SHP77 (cell line): ENCODE measurements at places on chromosomes 2 and 18.

- DNase-seq, result no peak
These were observed 51.2 kb downstream of the BIN1 start for GRCh38 chr2:127055786-127056076.

DNA sequence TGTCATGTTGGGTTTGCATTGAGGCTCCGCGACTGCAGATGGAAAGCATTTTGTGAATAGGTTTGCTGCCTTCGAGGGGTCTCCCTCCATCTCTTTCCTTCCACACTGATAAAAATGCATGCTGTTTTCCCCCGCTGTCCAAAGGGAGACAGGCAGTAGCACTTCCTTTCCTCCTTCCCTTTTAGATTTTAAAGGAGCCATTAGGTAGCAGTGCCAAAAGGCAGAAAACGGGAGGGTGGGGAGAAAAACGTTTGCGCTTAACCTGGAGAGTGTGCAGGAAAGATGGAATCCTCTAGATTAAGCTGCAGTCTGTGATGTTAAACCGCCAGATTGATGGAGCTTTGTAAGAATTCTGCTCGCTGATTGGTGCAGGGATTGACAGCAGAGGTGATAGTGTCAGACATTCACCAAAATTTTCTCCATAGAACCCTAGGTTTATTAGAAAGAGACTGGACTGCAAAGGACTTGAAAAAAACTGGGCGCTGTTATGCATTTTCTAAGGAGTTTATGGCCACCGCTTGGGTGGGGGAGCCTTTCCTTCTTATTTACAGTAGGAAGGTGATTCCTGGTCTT is 688 bp downstream of the MAPRE2 start:
- no peak for DNase-seq

DNA sequence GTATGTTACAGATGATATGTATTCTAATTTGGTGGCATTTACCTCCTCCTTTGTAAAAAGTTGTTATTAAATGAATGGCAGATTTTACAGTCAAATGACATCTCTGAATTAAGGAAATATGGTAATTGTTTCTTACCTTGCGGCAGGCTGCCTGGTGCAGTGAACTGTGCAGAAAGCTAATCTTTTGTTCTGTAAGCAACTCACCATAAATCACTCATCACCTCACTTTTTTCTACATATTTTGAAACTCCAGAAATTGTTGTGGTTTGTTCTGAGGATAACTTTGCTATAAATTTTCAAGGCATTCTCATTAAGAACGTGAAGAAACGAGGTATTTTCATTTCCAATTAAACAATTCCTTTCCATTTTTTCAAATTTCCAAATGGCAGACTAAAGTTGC is 52.7 kb downstream of the ST6GAL2 start:
- DNase-seq, result no peak

- no peak for DNase-seq
These were observed 11.1 kb upstream of the INO80C start for GRCh38 chr18:35508746-35509338.

DNA sequence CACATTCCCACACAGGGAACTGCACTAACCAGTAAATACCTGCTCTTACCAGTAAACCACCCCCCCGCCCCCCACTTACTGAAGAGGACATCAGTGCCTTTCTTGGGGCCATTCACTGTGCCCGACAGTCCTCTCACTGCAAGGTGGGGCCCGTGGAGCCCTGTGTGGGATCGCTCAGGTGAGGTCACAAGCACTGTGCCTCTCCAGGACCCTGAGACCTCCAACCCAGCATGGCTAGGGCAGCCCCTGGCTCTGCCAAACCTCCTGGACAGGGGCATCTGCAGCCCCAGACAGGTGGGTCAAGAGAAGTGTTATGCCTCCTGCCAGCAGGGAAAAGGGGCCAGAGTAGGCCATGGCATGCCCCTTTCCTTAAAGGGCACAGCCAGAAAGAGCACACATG is 6.7 kb upstream of the NEURL3 start:
- no peak for DNase-seq

- no peak for DNase-seq
These were observed 156.8 kb upstream of the UBE2E3 start for GRCh38 chr2:180823546-180824141.

DNA sequence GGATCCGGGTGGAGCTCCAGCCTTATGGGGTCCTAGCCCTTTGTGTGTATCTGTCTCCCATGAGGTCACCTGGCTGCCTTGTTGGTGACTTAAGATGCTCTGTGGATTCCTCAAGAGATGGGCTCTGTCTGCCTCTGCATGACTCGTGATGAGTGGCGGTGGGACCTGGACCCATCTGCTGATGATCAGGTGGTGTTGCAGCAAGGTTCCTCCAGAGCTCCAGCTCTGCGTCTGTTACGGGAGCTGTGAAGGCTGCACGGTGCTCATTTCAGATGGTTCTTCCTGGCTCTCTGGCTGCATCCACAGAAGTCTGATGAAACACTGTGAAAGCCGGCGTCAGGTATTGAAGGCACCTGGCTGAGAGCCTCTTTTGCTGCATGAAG is 2.4 kb downstream of the AGAP1 start:
- DNase-seq, result no peak

- no peak for DNase-seq
These were observed 272.9 kb downstream of the TGIF1 start for GRCh38 chr18:3722649-3723433.
